Fibroblast of skin of scalp (primary cell): ENCODE measurements at places on chromosomes 7 and 10.

GRCh38 chr10:104262055-104262454, 6.9 kb upstream of the GSTO2 start:
- no peak for DNase-seq

- no peak for DNase-seq
Measured at GRCh38 chr10:36263871-36264270, 621.8 kb upstream of the FZD8 start.

- DNase-seq, result no peak
Measured at GRCh38 chr7:25392588-25393338, 164.5 kb upstream of the NPVF start.

DNA sequence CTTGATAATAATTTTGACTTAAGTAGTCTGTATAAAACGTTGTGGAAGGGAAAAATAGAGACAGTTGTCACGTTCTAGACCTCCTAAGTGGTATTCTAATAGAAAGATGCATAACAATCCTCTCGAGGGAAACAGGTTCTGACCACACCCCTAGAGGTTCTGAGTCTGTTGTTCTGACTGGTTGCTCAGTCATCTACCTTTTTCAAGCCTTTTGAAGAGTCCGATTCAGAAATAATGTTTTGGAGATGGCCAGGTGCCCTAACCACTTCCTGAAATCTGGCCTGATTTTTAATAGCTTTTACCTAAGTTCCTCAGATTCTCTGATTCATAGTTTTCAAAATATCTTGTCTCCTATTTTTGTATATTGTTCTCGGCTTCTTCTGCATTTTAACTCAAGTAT, 175.6 kb downstream of the HDAC9 start:
- DNase-seq, result no peak

- no peak for DNase-seq
Measured at GRCh38 chr7:50145801-50146338, 52.8 kb upstream of the ZPBP start.

GRCh38 chr7:45716380-45717203, 142.4 kb downstream of the ADCY1 start:
- no peak for DNase-seq

DNA sequence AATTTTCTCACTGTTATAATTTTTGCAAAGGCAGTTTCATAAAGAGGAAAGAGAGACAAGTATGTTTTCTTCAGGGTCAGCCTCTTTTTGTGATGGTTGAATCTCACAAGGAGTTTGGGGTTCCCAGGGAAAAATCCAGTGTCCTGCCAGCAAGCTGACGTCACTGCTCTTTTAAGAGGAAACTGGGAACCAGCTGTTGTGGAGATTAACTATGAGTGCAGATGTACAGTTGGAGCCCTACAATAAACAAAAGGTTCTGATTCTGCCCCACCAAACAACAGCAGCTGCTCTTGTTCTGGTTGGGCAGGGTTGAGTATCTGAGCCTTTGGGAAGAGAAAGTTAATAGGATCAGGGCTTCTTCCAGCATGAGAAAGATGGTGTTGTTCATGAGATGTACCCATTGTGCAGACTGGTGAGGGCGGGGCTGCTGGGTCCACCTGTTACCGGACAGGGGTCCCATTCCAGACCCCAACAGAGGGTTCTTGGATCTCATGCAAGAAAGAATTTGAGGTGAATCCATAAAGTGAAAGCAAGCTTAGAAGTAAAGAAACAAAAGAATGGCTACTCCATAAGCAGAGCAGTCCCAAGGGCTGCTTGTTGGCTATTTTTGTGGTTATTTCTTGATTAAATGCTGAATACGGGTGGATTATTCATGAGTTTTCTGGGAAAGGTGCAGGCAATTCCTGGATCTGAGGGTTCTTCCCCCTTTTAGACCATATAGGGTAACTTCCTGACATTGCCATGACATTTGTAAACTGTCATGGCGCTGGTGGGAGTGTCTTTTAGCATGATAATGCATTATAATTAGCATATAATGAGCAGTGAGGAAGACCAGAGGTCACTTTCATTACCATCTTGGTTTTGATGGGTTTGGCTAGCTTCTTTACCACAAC, 12.5 kb downstream of the PRF1 start:
- peak; percentile 9 for DNase-seq

DNA sequence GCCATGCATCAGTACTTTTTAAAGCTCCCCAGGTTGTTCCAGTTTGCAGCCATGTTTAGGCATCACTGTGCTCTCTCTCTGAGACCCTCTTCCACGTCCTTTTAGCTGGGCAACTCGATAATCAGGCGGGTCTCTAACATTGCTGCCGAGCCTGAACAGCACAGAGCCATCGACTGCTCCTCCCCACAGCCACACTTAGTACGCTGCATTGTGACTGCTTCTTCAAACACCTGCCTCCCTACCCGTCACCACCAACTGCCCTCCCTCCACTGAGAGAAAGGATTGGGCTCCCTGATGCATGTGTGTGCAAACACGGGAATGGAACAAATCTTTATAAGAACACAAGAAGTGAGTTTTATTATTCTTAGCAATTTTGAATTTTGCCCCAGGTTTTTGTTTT, 11.4 kb upstream of the TACR2 start:
- DNase-seq, result no peak

DNA sequence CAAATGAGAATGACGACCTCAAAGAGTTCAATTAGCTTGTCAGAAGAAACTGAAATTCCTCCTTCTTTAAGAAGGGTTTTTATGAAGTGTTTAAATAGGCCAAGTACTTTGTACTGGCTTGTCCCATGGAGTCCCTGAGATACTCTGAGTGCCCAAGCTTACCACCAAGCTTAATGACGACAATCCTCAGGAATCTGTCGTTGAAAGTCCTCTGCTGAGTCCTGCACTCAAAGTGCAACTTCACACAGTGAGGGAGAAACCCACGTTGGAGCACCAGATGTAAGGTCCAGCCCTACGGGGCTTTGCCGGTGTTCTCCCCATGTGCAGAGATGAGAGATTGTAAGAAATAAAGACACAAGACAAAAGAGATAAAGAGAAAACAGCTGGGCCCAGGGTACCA, 42.8 kb upstream of the AKR1C2 start:
- no peak for DNase-seq

DNA sequence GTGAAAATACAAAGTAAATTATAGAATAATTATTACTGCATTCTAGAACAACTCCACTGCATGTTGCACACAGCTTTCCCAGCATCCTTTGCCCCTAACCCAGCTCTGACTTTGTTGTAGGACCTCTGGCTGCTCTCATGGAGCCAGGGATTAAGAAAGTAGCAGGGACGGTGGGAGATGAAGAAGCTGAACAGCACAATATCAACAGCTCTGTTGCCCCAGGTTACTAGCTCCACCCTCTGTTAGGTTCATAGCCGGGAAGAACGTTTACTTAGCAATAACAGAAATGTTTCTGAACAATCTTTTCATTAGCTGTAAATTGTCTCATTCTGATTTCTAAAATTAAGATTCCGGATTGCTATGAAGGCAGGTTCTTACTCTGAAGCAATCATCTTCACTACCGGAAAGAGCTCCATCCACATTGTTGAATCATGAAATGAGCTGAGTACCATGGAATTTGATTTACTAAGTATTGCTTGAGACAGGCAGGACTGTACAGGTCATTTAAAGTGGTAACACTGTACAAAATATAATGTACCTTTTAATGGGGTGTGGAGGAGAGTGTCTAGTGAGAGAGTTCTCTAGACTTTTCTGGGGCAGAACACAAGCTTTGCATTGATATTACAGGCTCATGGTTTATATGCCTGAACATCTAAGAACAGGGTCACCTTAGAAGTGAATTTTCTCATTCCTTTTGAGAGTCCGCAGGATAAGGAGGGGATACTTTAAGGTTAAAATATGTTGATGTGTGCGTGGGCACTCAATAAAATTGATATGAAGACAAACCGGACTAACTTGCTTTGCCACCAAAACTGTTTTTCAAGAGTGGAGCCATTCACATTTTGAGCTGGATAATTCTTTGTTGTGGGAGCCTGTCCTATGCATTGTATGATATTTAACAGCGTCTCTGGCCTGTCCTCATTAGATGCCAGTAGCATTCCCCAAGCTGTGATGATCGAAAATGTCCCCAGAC, 20.8 kb upstream of the RAB18 start:
- DNase-seq, result peak; percentile 7

DNA sequence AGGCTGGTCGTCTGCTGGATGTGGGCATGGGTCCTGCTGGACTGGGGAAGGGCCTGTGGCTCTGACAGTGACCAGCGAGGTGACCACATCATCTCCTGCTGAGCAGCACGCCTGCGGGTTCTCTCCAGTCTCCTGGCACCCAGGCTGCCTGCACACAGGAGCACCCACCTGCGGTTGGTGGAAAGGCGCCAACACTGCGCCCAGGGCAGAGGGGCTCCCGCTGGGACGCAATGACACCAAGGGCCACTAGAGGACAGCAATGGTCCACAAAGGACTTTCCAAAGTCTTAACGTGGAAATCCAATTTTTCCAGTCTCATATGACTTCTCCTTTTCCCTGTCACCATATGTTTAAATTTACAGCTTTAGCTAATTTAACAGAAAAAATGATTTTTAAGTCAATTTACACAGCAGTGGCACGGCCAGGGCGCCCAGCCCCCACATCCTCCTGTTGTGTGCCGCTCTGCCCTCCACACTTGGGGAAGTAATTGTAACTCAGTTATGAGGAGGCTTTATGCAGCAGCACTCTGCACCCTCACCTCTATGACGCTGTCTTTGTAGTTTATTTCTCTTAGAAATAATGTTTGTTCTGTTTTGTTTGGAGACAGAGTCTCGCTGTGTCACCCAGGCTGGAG, 38.1 kb downstream of the CFAP46 start:
- peak; percentile 35 for DNase-seq

- DNase-seq, result no peak
Measured at GRCh38 chr7:91780521-91780920, 100.0 kb downstream of the MTERF1 start.

DNA sequence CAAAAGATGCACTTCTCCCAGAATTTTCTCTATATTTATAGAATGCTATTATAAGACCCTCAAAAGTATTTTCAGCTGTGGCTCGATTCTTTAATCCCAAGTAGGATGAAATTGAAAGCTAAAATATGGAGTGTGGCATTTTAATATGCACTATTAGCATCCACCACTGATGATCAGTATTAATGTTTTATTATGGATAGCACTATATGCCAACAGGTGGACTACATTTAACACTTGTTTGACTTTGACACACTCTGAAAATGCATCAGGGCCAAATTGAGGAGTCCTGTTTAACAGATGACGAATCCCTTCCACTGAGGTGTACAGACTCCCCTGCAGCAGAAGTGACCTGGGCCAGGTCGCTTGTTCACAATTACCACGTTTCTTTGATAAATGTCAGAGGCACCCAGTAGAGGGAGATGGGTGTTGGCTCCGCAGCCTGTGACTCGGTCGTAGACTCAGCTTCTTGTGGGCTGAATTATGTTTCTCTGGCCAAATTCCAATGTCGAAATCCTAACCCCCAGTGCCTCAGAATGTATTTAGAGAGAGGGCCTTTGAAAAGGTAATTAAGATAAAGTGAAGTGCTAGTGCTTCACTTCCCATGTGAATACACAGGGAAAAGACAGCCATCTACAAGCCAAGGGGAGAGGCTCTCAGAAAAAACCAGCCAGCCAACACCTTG, 48.1 kb downstream of the WIPF3 start:
- no peak for DNase-seq

DNA sequence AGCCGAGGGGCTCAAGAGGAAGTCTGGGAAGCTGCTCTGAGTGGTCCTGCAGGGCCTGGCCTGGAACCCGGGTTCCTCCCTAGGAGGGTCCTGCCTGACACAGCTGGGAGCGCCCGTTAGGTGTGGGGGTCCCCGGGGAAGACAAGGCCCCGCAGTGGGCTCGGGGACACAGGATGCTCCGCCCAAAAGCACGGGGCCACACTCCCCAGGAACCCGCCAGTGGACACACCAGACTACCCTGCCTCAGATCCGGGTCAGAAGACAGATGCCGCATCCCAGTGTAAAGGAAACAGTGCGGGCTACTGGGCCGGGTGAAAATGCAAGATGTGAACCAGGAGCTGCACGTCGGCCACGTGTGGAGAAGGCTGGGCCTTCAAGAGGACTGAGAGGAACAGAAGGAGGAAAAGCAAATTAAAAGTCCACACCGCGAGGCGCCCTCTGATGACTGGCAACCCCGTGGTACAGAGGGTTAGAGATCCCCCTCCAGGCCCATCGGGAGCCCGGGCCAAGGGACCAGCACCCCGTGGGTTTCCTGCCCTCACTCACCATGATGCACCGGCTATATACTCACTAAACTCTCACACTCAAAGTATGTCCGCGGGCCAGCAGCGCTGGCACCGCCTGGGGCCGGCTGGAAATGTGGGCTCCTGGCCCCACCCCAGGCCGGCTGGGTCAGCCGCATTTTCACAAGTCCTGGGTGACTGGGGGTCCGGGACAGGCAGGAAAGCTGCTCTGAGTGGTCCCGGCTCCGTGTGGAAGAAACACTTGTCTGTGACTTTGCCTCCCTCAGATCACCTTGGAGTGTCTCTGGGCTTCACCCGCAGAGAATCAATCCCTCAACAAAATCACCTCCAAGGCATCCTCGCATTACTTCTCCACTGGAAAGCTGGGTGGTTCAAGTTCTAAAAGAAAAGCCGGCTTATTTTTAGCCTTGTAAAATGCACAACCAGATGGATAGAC, 6.1 kb downstream of the STK32C start:
- DNase-seq, result no peak

- no peak for DNase-seq
Measured at GRCh38 chr10:124595143-124595883, 133.7 kb downstream of the LHPP start.

GRCh38 chr10:99487125-99487807, 45.5 kb upstream of the NKX2-3 start:
- no peak for DNase-seq

DNA sequence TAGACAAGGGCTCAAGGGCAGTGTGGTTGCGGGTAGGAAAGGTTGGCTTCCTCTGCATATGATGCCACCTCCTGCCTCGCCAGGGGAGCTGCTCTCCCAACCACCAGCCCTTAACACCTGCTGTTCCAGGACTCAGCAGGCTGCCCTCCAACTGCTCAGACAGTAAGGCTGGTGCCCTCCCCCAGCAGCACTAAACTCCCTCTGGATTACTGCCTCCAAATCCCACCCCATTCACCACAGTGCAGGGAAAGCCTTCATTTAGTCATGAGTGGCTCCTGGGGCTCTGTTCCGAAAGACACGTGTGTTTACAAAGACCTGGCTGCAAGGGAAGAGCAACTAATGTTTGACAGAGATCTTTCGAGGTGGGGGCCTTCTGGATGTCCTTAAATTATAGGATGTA, 437.2 kb upstream of the MKI67 start:
- DNase-seq, result no peak

GRCh38 chr10:34960983-34961382, 129.2 kb downstream of the CUL2 start:
- no peak for DNase-seq

DNA sequence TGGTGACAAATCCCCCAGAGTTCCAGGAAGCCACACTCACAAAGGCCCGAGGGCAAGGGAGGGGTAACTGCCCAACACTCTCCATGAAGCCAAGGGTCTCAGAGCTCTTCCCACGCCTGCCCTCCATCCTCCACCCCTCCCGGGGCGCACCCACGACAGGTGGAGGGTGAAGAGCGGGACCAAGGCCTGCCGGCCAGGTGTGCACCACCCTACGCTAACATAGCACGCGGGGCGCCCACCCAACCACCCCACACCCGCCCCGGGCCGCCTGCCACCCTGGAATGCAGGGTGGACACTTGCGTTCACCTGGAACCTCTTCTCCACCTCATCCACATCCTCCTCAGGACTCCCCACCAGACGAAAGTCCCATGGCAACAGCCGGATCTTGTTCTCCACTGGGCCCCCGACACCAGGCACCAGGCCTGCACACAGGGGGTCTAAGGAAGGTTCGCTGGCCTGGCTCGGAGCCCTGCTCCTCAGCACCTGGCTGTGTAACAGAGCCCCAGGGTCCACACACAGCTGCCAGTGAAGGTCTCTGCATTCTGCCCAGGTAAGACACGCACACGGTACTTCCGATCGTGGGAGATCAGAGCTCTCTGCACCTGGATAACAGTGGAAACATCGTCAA, 32.7 kb downstream of the MAD1L1 start:
- no peak for DNase-seq
